ENCODE measurements at places on chromosomes 16 and 17. TPM values are rescaled to one million over a fixed set of nuclear protein-coding genes. Genes with fewer than 3 reads are reported as not detected.

The SRL gene
- total RNA-seq: not detected

The AATF gene
- 101 TPM for total RNA-seq

The SEPTIN1 gene
- total RNA-seq: 173 TPM

The ACSM3 gene
- 3.9 TPM for total RNA-seq

DNA sequence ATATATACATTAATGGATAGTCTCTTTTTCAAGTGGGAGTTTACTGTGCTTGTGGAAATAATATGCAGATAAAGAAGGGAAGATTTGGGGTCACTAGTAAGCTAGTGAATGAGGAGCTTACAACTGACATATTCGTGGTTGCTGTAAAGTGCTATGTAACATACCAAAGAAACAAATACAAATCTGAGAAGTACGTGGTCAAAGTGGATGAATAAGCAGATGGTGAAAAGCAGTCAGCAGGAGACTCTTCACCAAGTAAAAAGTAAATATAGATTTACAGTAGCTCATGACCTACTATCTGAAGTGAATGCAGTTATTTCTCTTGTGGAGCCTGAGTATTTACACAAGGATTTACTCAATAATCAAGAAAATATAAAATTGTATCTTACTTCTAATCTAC, 136.6 kb upstream of the ELAC2 start:
- no peak for DNase-seq
- H3K36me3 ChIP-seq: no peaks in the 10 kb centered on the region
- H3K27me3 ChIP-seq: no peaks in the 10 kb centered on the region
- no peak overlapping the region for H3K27ac ChIP-seq

GRCh38 chr17:66025551-66025950, 166.4 kb downstream of the CEP112 start:
- H3K4me1 ChIP-seq: no peaks in the 10 kb centered on the region
- H3K4me3 ChIP-seq: no peak overlapping the region
- H3K27ac ChIP-seq: no peak overlapping the region
- no peak for DNase-seq
- peaks cover 3% of the 10 kb centered on the region for H3K27me3 ChIP-seq

DNA sequence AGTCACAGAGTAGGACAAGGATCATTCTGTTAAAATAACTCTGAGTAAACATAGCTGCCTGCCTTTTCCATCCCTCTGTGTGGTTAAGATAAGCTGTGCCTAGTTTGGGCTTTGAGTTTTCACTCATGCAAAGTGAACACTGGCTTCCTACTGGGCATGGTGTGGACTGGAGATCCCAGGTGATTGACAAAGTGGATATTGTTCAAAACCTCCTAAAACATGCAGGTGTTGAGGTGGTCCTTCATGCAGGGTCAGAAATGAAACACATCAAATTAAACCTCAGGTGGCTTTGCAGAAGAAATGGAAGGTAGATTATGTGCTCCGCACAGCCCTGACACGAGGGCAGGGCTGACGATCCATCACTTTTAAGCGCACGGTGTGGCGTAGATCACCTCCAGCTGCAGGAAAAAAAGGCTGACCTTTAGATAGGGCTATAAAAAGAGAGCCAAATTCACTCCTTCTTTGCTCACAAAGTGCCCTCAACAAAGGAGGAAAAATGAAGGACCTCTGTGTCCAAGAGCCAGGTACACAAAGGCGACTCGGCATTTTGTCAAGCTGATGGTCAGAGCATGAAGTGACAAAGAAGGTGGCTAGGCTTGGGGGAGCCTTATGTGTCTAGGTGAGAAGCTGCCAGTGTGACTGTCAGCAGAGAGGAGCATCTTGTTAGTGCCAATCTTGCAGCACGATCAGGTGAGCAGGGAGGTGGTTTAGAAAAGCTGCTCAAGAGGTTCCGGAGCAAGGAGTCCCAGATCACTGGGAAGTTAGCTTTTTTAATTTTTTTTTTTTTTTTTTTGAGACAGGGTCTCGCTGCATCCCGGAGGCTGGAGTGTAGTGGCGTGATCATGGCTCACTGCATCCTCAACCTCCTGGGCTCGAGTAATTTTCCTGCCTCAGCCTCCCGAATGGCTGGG, 19.9 kb upstream of the ITPRIPL2 start:
- H3K36me3 ChIP-seq: peaks cover 9% of the 10 kb centered on the region
- no peaks in the 10 kb centered on the region for H3K27me3 ChIP-seq
- DNase-seq: no peak

DNA sequence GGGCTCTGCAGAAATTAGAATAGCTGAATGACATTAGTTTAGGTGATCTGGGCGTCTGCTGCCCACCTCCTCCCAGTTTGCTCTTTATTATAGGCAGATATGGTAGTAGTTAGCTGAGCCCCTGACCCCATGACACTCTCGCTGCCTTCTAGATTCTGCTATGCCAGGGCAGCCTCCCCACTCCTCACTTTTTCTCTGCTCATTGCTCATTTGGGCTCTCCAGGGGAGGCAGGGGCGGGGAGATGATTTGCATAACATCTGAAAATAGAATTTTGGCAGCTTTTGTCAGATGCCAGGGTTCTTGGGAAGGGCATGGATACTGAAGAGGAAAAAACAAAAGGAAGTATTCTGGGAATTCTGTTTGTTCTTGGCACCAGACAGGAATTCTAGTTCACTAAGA, 78.0 kb upstream of the GAS7 start:
- H3K4me3 ChIP-seq: no peak overlapping the region
- H3K4me1 ChIP-seq: no peaks in the 10 kb centered on the region
- DNase-seq: no peak
- H3K36me3 ChIP-seq: no peaks in the 10 kb centered on the region
- no peak overlapping the region for H3K27ac ChIP-seq

DNA sequence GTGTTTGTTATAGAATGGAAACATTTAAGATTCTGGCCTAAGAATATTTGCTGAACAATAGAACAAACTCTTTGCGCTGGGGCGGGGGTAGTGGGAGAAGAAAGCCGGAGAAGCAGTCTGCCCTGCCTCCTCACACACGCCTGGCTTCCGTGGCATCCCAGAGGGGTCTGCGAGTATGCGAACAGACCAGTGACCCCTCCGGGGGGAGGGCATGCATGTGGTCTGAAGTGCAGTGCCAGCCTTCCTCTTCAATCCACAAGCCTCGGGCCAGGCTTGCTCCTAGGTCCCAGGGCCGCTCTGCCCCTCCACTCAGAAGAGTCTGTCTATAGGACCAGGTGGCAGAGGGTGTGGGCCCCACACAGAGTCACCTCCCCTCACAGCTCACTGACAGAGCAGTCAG, 14.1 kb upstream of the IGFALS start:
- no peak overlapping the region for H3K4me3 ChIP-seq
- H3K27me3 ChIP-seq: no peaks in the 10 kb centered on the region
- H3K4me1 ChIP-seq: no peaks in the 10 kb centered on the region

- no peak for DNase-seq
- H3K4me1 ChIP-seq: peaks cover 2% of the 10 kb centered on the region
- H3K4me3 ChIP-seq: no peak overlapping the region
- no peaks in the 10 kb centered on the region for H3K27me3 ChIP-seq
These were observed 14.6 kb downstream of the SMTNL2 start for GRCh38 chr17:4598776-4599504.

DNA sequence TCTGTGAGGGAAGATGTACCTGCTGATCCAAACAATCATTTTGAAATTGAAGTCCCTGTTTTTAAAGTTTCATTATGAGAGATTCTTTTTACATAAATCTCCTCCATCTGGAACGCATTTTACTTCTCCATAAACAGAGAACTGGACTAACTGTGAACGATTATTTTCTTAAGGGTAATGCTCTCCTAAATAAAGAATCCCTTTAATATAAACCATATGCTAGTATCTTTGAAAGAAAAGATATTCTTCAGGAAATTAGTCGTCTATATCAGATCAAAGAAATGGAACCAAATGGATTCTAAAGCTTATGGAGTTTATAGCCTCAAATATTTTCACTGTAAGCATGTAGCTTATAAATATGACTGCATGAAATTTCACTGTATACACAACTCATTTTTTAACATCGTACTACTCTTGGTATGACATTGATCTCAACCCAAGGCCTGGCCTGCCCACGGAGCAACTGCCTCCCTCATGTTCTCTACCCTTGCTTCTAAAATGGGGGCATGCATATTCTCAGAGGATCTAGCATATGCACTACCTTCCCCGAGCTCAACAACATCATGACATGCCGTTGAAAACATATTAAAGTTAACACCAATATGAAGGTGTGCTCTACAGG, 66.4 kb downstream of the MYH10 start:
- H3K4me1 ChIP-seq: no peaks in the 10 kb centered on the region

DNA sequence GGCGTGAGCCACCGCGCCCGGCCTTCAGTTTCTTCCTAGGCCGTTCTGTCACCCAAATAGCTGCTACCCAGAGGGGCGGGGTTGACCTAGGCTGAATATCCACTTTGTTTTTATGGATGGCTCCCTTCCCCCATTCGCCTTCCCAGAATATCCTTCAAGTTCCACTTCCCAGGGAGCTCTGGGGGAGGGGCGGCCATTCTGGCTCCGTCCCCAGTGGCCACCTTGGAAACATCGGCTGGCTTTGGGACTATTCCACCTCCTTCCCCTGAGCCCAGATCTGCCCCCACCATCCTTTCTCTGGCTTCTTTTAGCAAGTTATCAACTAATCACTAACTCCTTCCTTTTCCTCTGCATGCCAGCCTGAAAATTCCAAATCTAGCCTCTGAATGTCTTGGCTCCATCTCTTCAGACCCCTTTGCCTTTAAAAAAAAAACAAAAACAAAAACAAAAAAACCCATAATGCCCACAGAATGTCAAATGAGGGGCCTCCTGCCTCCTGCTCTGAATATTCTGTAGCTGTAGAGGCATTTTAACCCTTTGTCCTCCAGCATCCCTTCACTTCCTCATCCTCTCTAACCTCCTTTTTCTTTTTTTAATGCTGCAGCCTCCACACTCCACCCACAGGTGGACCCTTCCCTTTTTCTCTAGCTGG, 6.4 kb downstream of the ATP1B2 start:
- no peak overlapping the region for H3K27ac ChIP-seq
- H3K27me3 ChIP-seq: peaks cover 31% of the 10 kb centered on the region

GRCh38 chr16:49697631-49698452, 158.1 kb downstream of the ZNF423 start:
- DNase-seq: no peak
- H3K4me3 ChIP-seq: no peak overlapping the region
- H3K27ac ChIP-seq: no peak overlapping the region
- H3K4me1 ChIP-seq: no peaks in the 10 kb centered on the region
- peaks cover 18% of the 10 kb centered on the region for H3K27me3 ChIP-seq
- no peaks in the 10 kb centered on the region for H3K36me3 ChIP-seq

GRCh38 chr16:3754081-3754703, 36.9 kb upstream of the TRAP1 start:
- peaks cover 3% of the 10 kb centered on the region for H3K4me1 ChIP-seq
- H3K4me3 ChIP-seq: no peak overlapping the region
- H3K27me3 ChIP-seq: no peaks in the 10 kb centered on the region

DNA sequence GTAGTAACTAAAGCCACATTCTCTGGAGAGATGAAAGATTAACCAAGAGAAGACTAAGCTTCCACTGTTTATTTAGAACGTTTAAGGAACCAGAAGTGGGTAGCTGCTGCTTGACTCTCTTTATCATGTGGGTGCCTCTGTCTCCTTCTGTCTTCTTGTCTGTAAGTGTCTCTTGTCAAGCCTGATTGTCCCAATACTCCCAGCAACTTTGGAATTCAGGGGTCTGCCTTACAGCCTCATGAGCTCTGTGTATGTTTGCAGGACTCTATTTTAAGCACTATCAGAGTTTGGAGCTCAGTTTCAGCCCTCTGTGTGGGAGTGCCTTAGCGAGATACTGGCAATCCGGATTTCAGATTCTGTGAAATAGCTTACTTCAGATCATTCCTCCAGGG, 29.3 kb upstream of the SPACA3 start:
- H3K4me3 ChIP-seq: no peak overlapping the region
- no peaks in the 10 kb centered on the region for H3K36me3 ChIP-seq
- H3K4me1 ChIP-seq: peaks cover 14% of the 10 kb centered on the region
- no peak for DNase-seq
- H3K27me3 ChIP-seq: peaks cover 18% of the 10 kb centered on the region

DNA sequence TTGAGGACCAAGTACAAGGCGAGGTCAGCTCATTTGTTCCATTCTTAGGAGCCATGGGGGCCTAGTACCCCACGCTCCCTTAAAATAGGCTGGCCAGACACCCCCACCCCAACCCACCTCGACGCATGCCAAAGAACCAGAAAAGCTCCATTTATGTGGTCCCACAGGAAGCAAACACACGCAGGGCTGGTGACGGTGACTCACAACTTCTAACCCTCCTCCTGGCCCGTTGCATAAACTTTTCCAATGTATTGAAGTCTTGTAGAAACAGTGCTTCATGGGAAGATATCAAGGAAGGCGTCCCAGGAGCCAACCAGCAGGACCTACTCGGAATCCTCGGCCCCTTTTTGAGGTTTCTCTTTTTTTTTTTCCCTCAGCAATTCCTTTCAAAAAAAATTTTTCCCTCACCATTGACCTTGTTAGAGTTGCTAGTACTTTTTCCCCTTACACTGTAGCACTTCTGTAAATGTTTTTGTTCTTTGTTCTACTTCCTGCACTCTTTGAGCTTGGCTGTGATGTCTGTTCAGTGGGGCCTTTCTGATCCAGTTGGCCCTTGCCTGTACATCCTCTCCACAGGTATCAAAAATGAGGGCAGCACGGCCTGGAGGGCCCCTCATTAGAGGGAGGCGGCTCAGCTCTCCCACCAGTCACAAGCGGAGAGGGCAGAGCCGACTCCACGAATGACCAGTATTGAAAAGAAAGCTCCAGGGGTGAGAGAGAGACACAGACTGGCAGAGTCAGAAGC, 208.3 kb downstream of the RGS9 start:
- peaks cover 3% of the 10 kb centered on the region for H3K4me1 ChIP-seq
- H3K27me3 ChIP-seq: peaks cover 11% of the 10 kb centered on the region
- DNase-seq: no peak
- H3K27ac ChIP-seq: no peak overlapping the region
- no peak overlapping the region for H3K4me3 ChIP-seq
- no peaks in the 10 kb centered on the region for H3K36me3 ChIP-seq

DNA sequence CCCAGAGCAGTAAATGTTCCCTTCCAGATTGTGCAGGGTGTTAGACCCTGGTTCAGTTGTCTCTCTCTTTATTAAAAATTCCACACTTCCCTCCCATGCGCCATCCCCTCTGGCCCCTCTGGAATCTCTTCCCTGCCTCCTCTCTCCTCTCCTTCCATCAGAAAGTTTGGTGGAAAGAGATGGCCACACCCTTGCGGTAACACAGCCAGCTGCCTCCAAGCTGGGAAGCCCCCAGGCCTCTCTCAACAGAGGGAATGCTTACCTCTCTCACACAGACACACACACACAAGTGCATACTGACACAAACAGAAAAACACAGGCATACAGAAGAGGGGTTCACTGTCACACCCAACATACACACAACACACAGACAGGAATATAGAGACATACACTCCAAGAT, 220.5 kb downstream of the C16orf78 start:
- H3K36me3 ChIP-seq: no peaks in the 10 kb centered on the region
- H3K4me3 ChIP-seq: no peak overlapping the region
- no peak overlapping the region for H3K27ac ChIP-seq
- H3K27me3 ChIP-seq: peaks cover 9% of the 10 kb centered on the region
- no peak for DNase-seq
